ENCODE measurements at places on chromosomes 3 and 15. TPM values are rescaled to one million over a fixed set of nuclear protein-coding genes. Genes with fewer than 3 reads are reported as not detected.
A peak's percentile ranks its signal among the peaks of the same experiment; 100 is the strongest.

The GOLGA8G gene
- total RNA-seq, result not detected

The ZNF385D gene
- total RNA-seq, result 11.5 TPM

The PRR23C gene
- total RNA-seq, result not detected

DNA sequence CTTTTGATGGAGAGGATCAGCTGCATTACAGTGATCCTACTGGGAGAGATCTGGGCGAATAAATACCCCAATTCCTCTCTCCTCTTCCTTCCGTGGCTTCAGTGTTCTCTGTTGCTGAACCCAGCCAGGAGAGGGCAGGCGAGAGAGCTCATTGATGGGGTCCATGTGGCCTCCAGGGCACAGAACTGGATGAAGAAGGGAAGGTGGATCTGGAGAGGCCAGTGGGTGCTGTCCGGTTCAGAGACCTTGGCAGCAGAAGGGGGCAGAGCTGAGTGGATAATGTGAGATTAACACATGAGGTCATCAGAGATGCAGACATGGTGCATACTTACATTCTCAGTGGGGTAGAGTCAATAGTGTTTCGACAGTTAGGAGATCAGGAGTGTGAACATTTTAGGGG, 193.6 kb downstream of the CLSTN2 start:
- peak; percentile 4 for DNase-seq

The GP5 gene
- 0.49 TPM for total RNA-seq

DNA sequence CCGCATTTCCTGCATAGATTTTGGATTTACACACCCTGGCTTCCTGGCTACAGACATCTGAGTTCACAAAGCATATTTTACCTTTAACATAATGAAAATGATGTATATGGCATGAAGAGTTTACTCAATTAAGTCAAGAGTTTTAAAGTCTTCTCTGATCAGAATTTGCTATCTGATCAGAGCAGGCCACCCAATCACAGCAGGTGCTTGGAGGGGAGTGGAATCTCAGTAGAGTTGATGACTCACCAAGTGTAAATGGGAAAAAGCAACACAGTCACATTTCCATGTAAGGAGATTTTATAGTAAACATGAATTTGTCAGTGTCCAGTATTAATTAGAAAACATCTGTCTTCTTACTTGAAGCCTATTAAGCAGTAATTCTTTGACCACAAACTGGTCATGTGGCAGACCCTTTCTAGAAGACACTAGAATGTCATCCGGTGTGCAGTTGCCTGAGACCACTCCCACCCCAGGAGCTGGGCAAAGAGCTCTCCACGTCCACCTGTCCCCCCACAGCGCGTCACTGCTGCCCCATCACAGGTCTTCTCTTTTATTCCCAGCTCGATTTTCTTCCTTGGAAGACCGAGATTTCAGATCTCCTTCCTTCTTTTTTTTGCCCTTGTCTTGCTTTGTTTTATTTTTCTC, 10.8 kb downstream of the MESD start:
- no peak for DNase-seq

The SPTSSB gene
- not detected for total RNA-seq

The COL7A1 gene
- total RNA-seq, result 8.6 TPM

DNA sequence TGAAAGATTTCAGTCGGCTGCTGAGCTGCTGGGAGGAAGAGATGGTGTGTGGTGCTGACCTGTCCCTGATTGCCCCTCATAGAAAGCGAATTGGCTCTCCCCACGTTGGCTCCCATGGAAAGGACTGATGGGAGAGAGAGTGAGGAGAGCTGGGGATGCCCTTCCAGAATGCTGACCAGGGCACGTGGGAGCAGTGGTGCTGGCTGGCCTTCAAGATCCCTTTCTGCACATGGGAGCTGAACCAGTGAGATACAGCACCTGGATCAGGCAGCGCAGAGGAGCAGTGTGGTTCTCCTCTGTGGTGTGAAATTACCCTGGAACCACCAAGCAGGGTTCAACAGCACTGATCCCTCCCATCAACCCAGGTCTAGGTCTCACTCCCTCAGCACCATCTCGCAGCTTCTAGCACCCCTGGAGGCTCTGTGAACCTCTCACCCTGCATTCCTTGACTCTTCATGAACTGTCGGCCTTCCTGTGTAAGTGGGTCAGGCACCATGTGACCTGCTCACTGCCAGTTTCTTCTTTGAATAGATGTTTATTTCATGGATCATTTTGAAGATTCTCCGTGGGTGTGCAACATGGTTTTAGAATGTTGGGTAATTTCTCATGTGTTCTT, 55.7 kb downstream of the CACNA1D start:
- no peak for DNase-seq

- no peak for DNase-seq
Measured at GRCh38 chr3:158369279-158369678, 201.7 kb upstream of the MLF1 start.

DNA sequence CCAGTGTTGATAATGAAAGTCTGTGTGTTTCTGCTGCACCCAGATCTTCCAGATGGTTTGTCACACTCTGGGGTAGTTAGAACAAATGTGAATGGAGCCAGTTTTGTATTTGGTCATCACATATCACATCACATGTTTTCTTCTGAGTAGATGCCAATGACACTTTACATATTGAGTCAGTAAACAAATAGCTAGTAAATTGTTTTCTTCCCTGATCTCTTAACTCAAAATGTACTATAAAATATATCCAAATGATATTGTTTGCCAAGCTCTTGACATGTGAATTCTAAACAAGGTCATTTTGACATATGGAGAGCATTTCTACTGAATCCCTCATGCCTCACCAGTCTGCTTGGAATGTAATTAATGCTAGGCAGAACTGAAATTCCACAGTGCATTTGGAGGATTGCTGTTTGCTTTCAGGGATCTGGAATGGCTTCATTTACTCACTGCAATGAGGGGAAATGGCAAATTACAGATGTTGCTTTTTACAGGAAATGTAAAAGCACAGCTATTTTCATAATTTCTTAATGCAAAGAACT, 45.0 kb downstream of the PDHB start:
- peak; percentile 85 for DNase-seq

DNA sequence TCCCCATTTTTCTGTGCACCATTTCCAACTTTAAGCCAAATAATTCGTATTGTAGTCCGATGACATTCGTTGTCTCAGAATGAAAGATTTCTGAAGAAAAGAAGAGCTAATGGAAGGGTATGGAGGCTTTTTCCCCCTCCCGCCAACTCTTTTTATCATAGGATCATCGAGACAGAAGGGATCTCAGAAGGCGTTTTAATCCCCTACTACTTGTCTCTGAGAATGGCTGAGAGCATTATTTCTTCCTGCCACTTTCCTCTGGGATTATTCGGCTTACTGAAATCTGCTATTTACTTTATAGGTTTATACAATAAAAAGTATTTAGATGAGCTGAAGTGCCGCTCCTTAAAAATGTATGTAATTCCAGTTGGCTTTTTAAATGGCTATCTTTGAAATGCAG, 789.8 kb downstream of the EDEM1 start:
- no peak for DNase-seq

- DNase-seq, result no peak
Measured at GRCh38 chr3:194824100-194824499, 138.4 kb downstream of the FAM43A start.

The RTP4 gene
- total RNA-seq, result 2.8 TPM

The OR5K2 gene
- total RNA-seq, result not detected

The CMTM8 gene
- total RNA-seq, result 1.1 TPM

The FBXW12 gene
- 0.27 TPM for total RNA-seq

- peak; percentile 53 for DNase-seq
Measured at GRCh38 chr15:29534378-29534777, 264.8 kb upstream of the NSMCE3 start.

DNA sequence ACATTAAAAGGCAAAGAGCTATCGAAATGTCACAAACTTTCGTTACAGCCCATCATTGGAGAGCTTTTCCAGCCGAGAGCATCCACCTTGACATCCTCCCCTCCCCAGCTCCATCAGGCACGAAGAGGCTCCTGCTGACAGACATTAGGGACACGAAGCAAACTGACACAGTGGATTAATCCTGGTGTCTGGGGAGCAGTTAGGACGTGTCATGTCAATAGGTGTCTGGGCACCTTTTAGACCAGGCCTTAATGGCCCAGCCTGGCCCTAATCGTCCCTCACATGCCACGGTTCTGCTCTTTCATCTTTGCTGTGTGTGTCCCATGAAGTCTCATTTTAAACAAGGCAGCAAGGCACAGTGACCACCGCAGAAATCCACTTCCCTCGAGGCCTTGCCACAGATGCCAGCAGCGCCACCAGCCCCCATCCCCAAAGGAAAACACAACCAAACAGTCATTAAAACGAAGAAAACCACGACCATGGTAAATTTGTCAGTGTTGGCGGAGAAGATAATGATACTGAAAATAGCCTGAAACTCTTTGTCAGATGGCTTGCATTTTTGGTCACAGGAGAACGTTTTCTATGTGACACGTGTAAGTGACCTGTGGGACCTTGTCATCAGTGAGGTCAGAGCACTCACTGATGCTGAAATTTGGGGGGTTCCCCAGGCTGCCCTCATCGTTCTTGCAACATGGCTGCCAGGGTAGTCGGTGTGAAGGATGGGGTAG, 16.3 kb upstream of the PCSK6 start:
- DNase-seq, result no peak

The ECE2 gene
- total RNA-seq, result not detected

- DNase-seq, result no peak
Measured at GRCh38 chr3:144098691-144099090, 127.1 kb downstream of the DIPK2A start.

The RTF1 gene
- 29.5 TPM for total RNA-seq

DNA sequence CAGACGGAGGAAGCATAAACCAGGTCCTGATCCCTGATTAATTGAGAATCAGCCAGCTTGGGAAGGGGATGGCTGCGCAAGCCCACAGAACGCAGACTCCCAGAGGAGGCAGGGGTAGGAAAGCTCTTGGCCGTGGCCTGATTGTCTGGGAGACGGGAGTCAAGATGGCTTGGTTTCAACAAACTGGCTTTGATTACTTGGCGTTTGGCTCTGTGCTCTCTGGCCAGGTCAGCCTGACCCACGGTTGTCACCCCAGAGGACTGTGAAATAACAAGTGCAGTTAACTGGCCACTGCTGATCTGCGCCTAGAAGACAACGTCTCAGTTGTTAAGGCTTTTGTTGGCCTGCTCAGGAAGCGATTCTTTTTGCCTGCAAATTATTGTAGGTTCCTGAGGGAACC, 387.0 kb upstream of the PROK2 start:
- peak; percentile 46 for DNase-seq

The CD86 gene
- total RNA-seq, result not detected

The EBLN2 gene
- 5.8 TPM for total RNA-seq

The MORC1 gene
- not detected for total RNA-seq

- peak; percentile 51 for DNase-seq
Measured at GRCh38 chr3:39106851-39107387, 508 bp downstream of the GORASP1 start.

DNA sequence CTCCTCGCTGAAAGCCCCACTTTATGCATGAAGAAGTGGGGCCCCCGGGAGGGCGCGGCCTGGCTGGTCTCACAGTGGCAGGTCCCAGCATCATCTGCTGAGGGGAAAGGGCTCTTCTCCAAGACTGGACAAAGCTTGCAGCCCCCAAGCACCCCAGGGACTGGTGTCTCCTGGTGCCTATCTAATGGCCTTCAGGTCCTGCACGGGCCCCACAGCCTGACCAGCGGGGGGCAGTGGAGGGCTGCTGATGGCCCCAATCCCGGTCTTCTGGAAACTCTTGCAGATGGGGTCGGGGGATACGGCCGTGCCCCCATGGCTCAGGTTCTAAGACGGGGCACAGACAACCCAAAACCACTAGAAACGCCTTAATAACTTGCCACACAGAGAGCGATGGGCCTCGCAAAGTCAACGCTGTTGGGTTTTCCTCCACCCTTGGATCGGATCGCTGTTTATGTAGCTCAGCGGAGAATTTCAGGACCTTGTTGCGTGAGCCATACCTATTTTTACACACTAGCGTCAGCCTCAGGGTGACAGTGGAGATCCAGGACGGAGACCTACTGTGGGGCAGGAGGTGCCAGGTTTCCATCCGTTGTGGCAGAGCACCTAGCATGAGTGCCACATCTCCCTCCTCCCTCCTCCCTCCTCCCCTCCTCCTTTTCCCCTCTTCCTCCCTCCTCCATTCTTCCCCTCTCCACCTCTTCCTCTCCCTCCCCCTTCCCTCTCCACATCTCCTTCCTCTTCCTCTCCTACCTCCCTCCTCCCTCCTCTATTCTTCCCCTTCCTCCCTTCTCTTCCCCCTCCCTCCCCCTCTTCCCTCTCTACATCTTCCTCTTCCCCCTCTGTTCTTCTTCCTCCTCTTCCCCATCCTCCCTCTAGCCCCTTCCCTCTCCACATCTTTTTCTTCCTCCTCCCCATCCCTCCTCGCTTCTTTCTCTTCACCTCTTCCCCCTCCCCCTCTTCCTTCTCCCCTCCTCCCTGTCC, 79.3 kb upstream of the ALDH1L1 start:
- peak; percentile 40 for DNase-seq

DNA sequence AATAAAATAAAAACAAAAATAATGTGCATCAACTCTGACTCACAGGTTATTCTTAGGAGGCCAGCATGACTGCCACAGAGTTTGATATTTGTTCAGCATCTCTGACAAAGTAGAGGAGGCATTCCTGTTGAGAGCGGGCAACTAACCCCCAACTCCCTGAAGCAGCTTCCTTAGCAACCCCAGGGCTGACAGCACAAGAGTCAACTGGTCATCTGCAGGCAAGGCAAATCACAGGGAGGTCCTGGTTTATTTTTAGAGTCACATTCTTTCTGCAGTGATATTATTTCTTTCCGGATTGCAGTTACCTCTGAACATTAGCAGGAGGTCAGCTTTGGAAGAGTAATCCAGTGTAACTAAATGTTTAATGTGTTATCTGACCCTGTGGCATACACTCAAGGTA, 273.0 kb downstream of the PLCL2 start:
- peak; percentile 39 for DNase-seq

DNA sequence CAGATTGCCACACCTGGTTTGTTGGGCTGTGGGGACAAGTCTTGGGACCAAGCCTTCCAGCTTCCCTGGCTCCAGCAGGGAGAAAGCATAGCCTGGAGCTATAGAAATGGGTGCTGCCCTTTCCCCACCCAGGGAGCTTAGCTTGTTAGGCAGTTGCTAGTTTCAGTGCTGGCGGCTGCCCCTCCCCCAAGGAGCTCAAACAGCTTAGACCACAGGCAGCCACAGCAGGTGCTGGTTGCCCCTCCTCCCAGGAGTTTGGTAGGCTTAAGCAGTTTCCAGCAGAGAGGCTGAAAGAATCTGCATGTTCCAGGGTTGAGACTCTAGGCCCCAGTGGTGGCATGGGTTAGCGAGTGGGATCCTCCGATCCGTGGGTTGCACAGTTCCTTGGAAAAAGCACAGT, 889.7 kb downstream of the IGSF11 start:
- DNase-seq, result no peak

GRCh38 chr3:108071368-108071767, 19.5 kb downstream of the CD47 start:
- DNase-seq, result no peak

GRCh38 chr15:88894348-88894818, 961 bp downstream of the HAPLN3 start:
- DNase-seq, result no peak

- peak; percentile 22 for DNase-seq
Measured at GRCh38 chr15:52392008-52392687, 96.5 kb upstream of the MYO5C start.

The IQCB1 gene
- 7.4 TPM for total RNA-seq

Measured in fibroblast of the aortic adventitia (primary cell).